AG09319 (cell line): ENCODE measurements at places on chromosomes 7 and 10.

DNA sequence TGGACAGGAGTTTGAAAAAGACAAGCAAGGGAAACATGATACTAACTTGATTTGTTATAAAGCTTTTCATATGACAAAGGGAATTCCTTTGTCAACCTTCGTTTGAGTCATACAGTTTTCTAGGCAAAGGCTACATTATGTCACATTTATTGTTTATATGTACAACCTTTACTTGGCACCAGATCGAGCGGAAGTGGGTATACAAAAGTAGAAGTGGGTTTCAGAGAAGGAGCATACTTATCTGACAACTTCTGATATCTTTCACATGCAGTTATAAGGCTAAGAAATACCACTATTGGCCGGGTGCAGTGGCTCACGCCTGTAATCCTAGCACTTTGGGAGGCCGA is 11.0 kb downstream of the STMP1 start:
- no peak for DNase-seq

GRCh38 chr7:155571581-155572345 is 25.4 kb upstream of the CNPY1 start:
- DNase-seq: no peak

GRCh38 chr10:95688648-95689047 is 5.1 kb downstream of the TCTN3 start:
- no peak for DNase-seq

GRCh38 chr7:98760201-98760651 is 109.6 kb downstream of the TMEM130 start:
- DNase-seq: no peak
